ENCODE measurements at places on chromosomes 16 and 17.

DNA sequence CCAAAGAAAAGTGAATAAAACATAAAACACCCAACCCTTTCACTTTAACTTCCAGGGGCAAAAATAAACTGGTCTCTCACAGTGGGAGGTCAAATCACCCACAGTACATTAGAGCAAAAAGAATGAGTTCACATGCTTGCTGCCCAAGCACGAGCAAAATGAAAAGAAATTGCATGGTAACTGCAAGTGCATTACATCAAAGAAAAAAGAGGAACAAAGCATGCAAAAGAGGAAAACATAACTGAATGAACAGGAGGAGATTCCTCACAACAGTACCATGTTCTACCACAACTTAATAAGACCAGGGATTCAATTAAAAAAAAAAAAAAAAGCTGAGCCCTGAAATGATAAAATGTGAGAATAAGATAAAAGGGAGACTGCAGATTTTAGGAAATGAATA lies 12.3 kb downstream of the DNAH2 start:
- no peak for DNase-seq

- no peak for DNase-seq
Measured at GRCh38 chr16:52128361-52128760, 418.6 kb downstream of the TOX3 start.

GRCh38 chr17:80345841-80346497 lies 69.0 kb upstream of the ENDOV start:
- no peak for DNase-seq

GRCh38 chr16:35792516-35793285 lies 2333.3 kb downstream of the TP53TG3F start:
- DNase-seq: no peak

DNA sequence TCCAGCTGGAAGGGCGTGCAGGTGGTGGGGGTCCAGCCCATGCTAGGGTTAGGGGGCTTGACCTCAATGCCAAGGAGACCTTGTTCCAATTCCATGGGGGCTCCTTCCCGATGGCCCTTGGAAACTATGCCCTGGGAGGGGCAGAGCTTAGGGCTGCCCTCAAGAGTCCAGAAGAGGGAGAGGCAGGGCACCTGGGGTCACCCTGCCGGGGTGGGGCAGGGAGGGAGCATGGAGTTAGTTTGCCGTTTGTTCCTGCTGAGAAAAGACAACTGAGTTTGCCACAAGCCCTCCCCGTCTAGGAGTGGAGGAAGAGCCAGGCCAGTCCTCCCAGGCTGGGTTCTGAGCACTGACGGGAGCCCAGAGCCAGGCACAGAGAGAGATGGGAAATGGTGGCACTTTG lies 21.4 kb downstream of the MMP15 start:
- no peak for DNase-seq

- DNase-seq: no peak
Measured at GRCh38 chr16:88287219-88287618, 95.5 kb upstream of the ZNF469 start.

DNA sequence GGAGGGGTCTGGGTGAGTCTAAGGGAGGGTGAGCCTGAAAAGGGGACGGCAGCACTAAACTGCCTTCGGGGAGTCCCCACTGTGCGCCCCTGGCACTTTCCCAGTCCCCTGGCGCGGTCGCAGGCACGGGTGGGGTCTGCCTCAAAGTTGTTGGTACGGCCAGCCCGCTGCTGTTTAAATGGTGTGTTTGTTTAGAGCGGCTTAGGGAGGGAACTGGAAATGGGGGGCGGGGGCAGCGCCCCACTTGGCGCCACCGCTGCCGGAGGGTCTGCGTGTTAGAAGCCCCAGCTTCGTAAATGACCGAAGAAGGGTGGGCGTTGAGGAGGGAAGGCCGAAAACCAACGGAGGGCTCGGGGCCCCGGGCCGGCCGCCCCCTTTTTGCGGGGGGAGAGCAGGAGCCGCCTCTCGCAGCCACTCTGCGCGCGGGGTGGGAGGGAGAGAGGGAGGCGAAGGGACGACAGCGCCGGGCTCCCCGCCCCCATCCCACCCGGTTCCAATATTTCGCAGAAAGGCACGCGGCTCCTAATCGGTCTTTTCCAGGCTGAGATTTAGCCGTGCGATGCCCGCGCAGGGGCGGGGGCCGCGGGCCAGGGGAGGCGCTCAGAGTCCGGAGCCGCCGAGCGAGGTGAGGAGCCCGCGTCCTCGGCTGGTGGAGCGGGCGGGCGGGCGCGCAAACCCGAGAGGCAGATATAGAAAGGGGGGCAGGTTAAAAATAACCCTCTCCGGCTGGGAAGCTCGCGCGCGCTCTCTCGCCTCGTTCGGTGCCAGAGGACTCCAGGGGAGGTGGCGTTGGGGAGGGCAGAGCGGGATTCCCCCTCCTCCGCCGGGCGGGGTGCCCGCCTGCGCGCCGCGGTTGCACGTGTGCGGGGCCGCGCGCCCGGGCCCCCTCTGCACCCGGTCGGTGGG lies 54.9 kb downstream of the SREBF1 start:
- peak; percentile 81 for DNase-seq

DNA sequence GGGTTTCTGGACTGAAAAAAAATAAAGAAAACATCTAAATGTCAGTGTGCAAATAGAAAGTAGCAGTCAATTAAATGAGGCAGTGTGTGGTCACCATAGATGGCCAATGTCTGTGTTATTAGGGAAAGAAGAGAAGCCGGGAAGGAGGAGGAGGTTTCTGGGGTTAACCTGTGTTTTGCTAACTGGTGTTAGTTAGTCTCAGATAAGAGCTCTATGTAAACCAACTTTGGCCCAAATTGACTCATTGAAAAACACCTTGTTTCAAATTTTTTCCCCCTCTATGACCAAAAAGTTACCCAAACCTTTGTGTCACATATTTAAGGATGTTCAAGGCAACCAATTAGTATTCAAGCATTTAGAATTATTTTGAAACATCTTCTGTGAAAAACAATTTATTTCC lies 530.9 kb downstream of the MAF start:
- no peak for DNase-seq

DNA sequence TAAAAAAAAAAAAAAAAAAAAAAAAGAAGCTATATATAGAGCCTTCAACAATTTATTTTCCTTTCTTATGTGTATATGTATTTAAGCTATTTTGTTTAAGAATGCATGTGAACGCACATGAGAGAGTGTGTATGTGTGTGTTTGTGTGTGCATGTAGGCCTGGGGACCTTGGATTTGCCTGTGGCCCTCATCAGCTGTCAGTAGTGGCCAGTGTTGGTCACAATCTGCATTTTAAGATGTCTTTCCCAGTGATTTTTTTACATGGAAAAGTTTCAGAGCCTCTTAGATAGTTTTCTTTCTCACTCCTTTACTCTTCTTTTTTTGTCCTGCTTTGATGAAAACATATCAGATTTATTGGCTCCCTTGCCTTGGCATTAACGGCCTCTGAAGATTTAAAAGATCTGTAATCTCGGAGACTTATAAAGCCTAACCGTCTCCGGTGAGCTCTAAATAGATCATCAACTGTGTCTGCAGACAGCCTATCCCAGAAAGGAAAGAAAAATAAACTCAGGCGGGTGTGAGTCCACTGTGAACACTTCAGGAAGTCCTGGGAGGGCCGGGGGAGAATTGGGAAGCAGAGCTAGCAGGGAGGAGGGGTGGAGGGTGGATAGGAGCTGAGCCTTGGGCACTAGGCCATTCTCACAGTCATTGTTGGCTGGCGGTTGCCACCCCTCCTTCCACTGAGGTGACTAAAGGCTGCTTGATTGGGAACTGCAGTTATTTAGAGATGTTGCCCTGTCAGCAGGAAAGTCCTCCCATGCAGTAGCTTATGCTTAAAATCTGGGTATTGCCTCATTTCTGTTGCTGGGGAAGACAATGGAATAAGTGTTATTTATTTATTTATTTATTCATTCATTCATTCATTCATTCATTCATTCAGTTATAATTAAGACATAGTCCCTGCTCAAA lies 86.8 kb downstream of the WWP2 start:
- DNase-seq: peak; percentile 11

- DNase-seq: no peak
Measured at GRCh38 chr17:31321481-31321880, at the start of gene EVI2A. Gene EVI2A (minus strand): TSS chr17:31321622. CDS start chr17:31319013, 2,609 bp downstream.

- DNase-seq: no peak
Measured at GRCh38 chr16:7137560-7138330, 194.9 kb upstream of the RBFOX1 start.

DNA sequence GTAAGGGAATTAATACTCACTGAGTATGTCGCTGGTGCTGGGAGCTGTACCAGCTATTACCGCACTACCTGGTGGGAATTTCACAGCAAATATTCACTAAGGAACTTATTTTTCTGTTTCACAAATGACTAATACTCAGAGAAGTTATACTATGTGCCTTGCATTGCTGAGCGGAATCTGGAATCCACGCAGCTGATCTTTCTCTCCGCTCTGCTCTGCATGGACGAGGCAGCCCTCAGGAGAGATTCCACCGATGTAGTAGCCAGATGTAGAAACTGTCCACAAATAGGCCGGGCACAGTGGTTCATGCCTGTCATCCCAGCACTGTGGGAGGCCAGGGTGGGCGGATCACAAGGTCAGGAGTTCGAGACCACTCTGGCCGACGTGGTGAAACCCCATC lies 17.1 kb downstream of the NME3 start:
- no peak for DNase-seq

GRCh38 chr16:50340578-50340977 lies 28.2 kb downstream of the BRD7 start:
- no peak for DNase-seq

GRCh38 chr16:24978370-24978914 lies 36.7 kb downstream of the ARHGAP17 start:
- DNase-seq: no peak

- no peak for DNase-seq
Measured at GRCh38 chr17:55398689-55399088, 22.9 kb downstream of the MMD start.

- peak; percentile 46 for DNase-seq
Measured at GRCh38 chr17:11996722-11997146, 541 bp downstream of the ZNF18 start.

DNA sequence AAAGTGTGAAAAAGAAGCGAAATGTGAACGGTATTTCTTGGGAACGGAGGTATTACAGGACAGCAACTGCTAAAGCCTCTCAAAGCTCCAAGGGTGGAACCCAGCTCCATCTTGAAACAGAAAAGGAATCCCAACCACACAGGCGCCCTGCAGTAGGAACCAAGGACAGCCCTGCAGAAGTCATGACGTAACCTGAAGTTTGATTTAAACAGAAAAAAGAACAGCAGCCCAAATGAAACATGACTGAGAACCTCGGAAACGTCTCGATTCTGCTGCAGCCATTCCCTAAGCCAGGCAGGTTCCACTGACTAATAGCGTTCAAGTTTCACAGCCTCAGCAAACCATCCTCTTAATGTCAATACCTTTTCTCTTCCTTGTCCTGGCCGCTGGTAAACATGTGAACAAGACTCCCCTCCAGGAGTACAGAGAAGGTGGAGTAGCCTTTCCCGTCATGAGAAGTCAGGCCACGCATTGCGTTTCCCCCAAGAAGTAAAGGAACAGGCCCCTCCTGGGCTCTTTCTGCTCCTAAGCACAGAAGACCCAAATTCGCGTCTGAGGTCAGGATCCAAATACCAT lies 20.1 kb downstream of the SIAH1 start:
- DNase-seq: no peak

- no peak for DNase-seq
Measured at GRCh38 chr17:70454908-70455307, 285.6 kb downstream of the KCNJ2 start.

- DNase-seq: peak; percentile 87
Measured at GRCh38 chr16:67528870-67529581, 397 bp downstream of the RIPOR1 start.

GRCh38 chr17:74432766-74433391 lies 991 bp downstream of the GPRC5C start:
- DNase-seq: no peak

- no peak for DNase-seq
Measured at GRCh38 chr16:67304020-67304419, 22.5 kb downstream of the KCTD19 start.

DNA sequence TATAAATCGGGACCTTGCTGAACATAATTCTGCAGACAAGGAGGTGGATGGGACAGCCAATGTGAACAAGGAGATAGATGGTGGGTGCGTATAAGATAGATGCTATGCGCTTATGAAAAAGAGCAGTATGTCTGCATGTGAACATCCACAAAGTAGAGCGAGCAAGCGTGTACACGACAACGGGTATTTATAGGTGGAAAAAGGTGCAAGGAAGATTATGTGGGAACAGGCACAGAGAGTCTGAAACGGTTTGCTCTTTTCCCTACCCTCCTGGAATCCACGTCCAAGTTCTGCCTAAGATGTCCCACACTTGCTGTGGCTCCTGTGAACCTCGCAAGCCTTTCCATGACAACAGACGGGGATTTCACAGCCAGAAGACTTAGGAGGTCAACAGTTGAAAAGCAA lies 43.0 kb downstream of the SNX11 start:
- DNase-seq: peak; percentile 87

GRCh38 chr16:66524601-66525164 lies 25.2 kb downstream of the TK2 start:
- DNase-seq: no peak

DNA sequence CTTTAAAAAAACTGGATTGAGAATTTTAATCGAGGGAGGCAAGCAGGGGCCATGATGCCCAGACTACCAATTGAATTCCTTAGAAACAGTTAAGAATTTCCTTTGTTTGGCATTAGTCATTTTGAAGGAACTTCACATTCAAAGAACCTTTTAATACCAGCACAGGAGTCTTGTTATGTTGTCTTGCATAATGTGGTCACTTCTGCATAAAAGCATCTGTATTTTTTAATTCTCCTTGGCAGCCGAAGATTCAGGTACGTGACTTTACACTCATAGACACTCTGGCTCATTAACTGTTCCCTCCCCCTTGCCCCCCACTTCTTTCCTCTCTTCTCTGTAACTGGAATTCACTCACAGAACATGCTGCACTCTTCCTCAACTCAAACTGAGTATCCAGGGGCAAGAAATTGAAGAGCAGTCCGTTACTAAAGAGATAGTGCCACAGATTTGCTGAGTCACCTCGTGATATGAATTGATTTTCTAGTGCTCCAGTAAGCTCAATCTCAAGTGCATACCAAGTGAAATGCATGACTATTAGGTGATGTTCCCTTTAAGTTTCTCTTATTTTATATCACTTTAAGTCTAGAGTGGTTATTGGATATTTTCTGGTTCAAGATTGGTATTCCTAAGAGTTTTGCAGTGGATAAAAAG lies 572.2 kb upstream of the SOX9 start:
- no peak for DNase-seq

DNA sequence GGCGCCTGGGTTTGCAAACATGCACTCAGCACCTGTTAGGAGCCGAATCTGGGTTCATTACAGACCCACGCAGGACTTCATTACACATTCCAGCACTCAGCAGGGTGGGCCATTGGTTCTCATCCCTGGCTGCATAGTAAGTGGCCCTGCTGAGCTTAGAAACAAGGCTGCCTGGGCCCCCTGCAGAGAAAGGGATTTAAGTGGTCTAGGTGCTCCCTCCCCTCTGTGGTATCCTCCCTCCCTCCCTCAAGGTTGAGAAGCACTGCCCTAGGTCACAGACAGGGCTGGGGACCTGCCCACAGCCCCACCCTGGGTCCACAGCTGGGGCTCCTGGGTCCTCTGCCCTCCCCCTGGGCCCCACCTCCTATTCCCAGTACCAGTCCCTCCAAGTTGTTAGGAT lies 28.3 kb downstream of the WNT3 start:
- no peak for DNase-seq

All from WERI-Rb-1 (cell line).